ENCODE measurements at places on chromosomes 13 and 19.

DNA sequence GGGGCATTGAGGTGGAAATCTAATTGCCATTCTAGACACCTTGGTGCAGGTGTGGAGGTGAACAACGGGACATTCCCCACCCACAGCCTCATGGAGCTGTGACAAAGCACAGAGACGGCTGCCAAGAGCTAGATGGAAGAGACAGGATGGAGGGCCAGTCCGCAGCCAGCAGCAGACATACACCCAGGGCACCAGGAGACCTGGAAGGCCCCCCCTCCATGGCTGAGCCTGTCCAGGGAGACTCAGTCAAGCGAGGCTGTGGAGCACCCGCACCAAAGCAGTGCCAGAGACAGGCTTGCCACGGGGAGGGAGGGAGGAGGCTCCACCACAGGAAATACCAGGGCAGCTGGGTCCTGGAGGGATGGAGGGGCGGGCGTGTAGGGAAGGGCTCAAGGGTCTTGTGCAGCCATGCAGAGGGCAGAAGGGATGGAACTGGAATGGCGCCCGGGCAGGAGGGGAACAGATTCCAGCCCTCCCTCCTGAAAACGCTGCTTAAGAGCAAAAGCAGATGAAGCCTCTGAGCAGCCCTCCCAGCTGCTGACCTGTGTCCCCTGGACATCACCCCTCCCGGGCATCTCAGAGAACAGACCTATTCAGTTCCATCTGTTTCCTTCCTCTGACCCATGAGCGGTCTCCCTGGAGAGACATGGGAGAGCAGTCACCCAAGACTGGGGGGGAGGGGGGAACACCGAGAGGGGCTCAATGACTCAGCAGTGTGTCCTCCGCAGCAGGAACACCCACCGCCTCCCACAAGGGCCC, 14.4 kb downstream of the EPS15L1 start:
- DNase-seq = no peak

GRCh38 chr19:6076291-6076665, 34.0 kb downstream of the RFX2 start:
- no peak for DNase-seq

DNA sequence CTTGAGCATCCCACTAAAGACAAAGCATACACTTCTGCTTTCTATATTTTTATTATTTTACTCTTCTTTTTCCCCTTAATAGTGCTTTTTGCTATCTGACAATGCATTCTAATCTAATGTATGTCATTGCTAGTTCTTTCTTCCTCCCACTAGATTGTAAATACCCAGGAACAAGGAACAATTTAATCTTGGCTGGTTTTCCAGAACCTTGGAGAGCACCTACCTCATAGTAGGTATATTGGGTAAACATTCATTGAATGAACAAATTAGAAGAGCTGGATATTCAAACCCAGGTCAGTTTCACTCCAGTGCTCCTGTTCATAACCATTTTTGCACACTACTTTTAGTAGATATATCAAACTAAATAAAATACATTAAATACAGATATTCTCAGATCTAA, 1617.6 kb upstream of the SLC10A2 start:
- no peak for DNase-seq

- DNase-seq = no peak
Measured at GRCh38 chr13:33218426-33218825, 67.1 kb downstream of the STARD13 start.

GRCh38 chr13:95536632-95537241, 15.8 kb upstream of the CLDN10 start:
- DNase-seq = no peak

DNA sequence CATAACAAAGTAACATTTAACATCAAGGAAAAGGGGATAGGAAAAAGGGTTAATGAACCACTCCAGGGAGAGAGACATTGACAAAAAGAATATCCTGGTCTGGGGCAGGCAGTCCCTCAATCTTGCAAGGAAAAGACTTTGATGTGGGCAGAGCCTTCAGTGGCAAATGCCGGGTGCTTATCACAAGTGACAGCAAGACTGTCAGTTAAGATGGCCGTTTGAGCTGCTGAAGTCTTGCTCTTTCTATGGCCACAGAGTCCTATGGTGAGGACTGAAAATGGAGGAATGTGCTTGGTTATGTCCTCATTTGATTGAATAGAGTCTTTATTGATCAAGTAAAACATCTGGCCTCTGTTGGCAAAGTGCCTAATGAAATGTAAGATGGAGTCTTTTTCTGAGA, 112.1 kb downstream of the B3GLCT start:
- DNase-seq = no peak

DNA sequence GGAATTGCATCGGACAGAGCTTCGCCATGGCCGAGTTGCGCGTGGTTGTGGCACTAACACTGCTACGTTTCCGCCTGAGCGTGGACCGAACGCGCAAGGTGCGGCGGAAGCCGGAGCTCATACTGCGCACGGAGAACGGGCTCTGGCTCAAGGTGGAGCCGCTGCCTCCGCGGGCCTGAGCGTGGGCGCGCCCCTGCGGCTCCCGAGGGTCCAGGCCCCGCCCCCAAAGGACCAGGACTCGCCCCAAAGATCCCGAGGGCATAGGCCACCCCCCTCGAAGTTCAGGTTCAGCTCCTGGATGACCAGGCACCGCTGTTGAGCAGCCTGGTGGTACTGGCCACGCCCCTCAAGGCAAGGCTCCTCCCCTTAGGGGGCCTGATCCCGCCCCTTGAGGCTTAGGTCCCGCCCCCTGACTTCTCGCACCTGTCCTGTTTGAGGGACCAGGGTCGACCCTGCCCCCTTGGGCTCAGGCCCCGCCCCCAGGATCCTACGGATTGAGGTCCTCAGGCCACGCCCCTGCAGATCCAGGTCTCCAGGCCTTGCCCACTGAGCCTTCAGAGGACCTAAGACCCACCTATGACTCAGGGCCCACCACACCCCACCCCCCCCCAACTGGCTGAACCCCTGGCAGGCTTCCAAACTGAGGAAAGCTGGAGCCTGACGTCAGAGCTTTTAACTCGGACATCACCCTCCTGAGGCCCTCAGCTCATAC, 43.1 kb downstream of the CYP4F22 start:
- DNase-seq = peak; percentile 53

GRCh38 chr13:102091231-102091630, 310.6 kb downstream of the FGF14 start:
- no peak for DNase-seq

DNA sequence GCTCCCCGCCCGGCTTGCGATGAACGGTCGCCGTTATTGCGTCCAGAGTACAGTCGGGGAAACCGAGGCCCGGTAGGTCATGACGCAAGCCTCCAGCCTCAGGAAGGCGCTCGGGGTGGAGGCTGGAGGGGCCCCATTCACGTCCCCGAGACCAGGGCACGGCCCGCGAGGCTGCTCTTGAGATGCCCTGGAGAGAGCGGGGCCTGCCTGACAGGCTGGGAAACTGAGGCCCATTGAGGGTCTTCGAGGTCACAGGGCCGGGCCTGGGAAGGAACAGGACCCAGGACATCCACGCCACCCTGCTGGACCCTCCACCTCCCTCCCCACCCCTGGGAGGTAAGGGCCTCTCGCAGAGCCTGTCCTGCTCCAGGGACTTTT, 367 bp downstream of the NDUFS7 start:
- no peak for DNase-seq

- no peak for DNase-seq
Measured at GRCh38 chr19:18591735-18592385, 3.3 kb downstream of the REX1BD start.

DNA sequence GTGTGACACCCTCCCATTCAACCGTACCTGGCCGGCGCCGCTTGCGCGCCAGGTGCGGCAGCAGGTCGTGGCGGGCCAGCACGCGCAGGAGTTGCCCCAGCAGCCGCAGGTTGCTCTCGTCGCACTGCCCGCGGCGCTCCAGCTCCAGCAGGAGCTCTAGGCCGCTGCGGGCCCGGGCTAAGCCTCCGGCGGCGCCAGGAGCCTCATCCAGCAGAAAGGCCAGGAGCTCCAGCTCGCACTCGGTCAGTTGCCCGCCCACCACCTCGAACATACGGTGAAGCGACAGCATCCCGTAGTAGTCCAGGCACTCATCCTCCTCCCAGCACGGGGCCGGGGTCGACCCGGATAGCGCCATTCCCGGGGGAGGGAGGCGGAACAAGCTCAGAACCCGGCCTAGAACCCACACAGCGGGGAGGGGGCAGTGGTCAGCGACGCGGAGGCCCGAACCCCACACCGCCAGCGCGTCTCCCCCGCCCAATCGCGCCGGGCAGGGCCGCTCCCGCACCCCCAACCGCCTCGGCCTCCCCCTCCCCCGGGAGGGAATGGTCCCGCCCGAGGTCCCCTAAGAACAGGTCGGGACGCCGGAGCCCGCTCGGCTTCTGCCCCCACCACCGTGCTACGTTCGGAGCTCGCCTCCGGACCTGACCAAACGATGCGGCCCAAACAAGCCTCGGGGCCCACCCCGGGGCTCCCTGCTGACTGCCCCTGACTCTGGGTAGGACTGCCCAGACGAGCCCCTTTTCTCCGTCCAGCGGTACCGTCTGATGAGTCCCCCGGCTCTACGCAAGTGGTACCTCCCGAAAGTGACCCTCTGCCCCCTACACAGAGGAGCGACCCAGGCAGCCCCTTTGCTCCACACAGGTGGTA, 591 bp downstream of the DEDD2 start:
- no peak for DNase-seq

- no peak for DNase-seq
Measured at GRCh38 chr13:26133286-26133685, 81.5 kb upstream of the SHISA2 start.

DNA sequence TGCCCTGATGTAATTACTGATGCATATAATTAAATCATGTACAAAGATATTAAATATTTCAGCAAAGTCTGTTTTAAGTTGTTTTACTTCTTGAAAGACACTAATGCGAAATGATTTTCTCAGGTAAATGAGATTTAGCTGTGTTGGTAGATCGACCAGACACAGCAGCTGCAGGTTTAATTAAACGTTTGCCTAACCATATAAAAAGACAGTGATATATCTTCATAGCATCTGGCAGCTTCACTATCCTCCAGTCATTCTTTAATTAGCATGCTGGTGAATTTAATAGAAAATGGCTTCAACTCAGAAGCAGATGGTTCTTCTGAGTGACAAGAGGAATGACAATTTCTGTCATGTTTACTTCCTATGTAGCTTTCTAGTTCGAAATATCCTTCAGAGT, 69.3 kb downstream of the NHLRC3 start:
- DNase-seq = no peak

GRCh38 chr19:29118389-29118788, 94.6 kb downstream of the UQCRFS1 start:
- no peak for DNase-seq

- no peak for DNase-seq
Measured at GRCh38 chr19:5818594-5818993, 13.7 kb downstream of the NRTN start.

- DNase-seq = no peak
Measured at GRCh38 chr19:13428352-13428751, 77.9 kb downstream of the CACNA1A start.

GRCh38 chr19:12801466-12802266, at the start of the genes PRDX2 and THSD8:
Gene PRDX2, minus strand, starts transcription at chr19:12801800. Its CDS starts 539 bp downstream, at chr19:12801261.
Gene THSD8, plus strand, starts transcription at chr19:12802069. Its CDS starts 3 bp downstream, at chr19:12802072.
- no peak for DNase-seq

Data from T follicular helper cell (primary cell).